ENCODE measurements at places on chromosomes 16 and 17.

DNA sequence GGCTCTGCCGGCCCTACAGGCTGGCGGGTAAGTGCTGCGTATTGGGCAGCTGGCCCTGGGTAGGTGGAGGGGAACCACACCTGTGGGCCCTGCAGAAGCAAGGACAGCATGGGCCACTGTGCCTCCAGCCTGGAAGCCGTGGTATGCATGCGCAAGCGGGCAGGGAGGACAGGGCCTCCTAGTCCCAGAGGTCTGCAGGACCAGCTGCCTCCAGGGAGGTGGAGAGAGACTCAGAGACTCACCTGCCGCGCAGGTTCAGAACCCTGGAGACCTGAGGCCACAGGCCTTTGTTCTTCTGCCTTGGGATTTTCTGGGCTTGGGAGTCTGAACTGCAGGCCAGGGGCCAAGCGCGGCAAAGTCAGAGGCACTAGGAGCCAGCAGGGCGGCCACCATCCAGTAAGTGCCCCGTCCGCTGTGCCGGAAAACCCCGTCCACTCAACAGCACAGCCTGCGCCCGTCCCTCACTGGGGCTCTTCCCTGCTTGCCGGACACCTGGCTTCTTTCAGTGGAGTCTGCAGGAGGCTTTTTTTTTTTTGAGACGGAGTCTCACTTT lies 8.8 kb upstream of the RAB40C start:
- no peak for DNase-seq

GRCh38 chr16:383326-384051 lies 1.7 kb upstream of the PGAP6 start:
- peak; percentile 93 for DNase-seq

DNA sequence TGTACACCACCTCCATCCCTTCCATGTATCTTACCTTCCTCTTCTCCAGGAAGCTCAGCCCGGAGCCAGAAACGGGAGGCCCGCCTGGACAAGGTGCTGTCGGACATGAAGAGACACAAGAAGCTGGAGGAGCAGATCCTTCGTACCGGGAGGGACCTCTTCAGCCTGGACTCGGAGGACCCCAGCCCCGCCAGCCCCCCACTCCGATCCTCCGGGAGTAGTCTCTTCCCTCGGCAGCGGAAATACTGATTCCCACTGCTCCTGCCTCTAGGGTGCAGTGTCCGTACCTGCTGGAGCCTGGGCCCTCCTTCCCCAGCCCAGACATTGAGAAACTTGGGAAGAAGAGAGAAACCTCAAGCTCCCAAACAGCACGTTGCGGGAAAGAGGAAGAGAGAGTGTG lies 756 bp upstream of the MVP start:
- no peak for DNase-seq

DNA sequence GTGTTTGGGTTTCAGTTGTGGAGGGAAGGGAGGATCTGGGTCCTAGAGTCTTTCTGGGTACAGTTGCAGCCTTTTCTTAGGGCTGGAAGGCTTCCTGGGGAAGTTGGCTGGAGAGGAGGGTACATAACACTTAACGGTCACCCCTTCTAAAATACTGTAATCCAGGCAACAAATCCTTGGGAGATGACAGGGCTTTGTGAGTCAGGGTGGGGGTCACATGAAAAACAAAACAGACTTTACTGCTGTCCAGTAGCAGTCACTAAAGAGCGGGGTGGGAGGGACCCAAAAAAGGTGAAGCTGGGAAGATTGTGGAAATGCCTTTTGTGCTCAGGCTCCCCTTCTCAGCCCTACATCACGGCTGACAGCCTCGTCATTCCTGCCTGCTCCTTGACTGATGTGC lies 6.3 kb downstream of the SAP30BP start:
- DNase-seq, result no peak

DNA sequence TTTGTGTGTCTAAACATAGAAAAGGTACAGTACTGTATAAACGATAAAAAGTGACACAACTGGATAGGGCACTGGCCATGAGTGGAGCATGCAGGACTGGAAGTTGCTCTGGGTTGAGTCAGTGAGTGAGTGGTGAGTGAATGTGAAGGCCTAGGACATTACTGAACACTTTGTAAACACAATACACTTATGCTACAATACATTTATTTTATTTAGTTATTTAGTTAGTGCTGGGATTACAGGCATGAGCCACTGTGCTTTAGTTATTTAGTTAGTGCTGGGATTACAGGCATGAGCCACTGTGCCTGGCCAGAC lies 4.6 kb downstream of the CFAP20 start:
- no peak for DNase-seq

Data from endodermal cell (in vitro differentiated cells).